ENCODE measurements at places on chromosomes 3 and 15.

GRCh38 chr15:40787344-40787841, 17.6 kb downstream of the C15orf62 start:
- peak; percentile 83 for DNase-seq

DNA sequence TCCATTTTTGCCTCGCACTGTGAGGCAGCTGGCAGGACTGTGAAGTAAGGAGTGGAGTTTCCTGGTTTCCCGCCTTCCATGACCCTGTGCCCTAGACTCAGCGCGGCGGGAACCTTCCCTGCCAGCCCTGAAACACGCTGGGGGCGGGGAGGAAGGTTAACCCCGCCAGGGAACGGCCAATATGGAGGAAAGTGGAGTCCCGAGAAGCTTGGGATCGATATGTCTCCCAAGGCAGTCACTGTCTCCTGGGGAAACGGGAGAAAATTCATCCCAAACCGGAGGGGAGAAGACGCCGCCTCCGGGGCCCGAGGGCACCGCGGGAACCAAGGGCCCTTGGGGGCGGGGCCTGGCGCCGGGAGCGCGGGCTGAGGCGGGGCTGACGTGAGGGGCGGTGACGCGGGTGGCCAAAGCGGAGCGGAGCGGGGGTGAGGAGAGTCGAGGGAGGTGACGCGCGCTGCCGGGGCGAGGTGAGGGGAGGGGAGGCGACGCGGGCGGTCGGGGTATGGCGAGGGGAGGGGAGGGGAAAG, at the start of gene HMCES:
HMCES (plus strand) TSS at position 432 of the 527 bp plus-strand sequence. CDS start 863 bp downstream, outside the sequence.
- DNase-seq, result peak; percentile 95

GRCh38 chr3:25589783-25590258, 74.9 kb downstream of the TOP2B start:
- DNase-seq, result no peak

GRCh38 chr3:169627073-169627472, 36.4 kb downstream of the MECOM start:
- DNase-seq, result no peak

DNA sequence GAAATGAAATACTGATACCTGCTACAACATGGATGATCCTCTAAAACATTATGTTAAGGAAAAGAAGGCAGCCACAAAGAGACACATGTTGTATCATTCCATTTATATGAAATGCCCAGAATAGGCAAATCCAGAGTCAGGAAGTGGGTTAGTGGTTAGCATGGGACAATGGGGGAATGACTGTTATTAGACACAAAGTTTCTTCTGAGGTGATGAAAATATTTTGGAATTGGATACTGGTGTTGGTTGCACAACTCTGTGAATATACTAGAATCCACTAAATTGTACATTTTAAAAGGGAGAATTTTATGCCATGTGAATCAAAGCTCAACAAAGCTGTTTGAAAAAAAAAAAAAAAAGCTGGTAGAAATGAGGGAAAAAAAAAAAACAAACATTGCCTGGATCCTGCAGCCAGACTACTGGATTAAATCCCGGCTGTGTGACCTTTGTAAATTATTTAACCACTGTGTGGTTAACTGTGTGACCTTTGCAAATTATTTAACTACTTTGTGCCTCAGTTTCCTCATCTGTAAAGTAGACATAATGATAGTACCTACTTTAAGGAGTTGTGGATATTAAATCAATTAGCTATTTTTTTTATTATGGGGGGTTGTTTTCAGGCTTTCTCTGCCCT, 75.6 kb upstream of the PRICKLE2 start:
- DNase-seq, result no peak

DNA sequence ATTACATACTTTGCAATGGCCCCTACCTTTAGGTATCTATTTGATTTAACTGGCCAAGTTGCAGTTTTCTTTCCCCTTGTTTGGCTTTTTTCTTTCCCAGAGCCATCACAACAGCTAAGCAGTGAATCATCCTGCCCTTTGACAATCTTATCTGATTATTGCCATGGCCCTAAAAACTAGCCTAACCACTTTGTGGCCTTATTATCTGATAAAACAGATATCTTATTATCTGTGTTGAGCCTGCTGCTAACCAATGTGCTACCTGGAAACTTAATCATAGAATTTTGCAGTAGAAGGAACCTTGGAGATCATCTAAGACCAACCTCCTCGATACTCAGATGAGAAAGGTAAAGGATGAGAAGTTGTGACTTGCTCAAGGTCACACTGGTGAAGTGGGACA, 37.1 kb downstream of the EIF4E3 start:
- DNase-seq, result no peak

GRCh38 chr3:126570103-126570541, 11.4 kb upstream of the C3orf22 start:
- no peak for DNase-seq

DNA sequence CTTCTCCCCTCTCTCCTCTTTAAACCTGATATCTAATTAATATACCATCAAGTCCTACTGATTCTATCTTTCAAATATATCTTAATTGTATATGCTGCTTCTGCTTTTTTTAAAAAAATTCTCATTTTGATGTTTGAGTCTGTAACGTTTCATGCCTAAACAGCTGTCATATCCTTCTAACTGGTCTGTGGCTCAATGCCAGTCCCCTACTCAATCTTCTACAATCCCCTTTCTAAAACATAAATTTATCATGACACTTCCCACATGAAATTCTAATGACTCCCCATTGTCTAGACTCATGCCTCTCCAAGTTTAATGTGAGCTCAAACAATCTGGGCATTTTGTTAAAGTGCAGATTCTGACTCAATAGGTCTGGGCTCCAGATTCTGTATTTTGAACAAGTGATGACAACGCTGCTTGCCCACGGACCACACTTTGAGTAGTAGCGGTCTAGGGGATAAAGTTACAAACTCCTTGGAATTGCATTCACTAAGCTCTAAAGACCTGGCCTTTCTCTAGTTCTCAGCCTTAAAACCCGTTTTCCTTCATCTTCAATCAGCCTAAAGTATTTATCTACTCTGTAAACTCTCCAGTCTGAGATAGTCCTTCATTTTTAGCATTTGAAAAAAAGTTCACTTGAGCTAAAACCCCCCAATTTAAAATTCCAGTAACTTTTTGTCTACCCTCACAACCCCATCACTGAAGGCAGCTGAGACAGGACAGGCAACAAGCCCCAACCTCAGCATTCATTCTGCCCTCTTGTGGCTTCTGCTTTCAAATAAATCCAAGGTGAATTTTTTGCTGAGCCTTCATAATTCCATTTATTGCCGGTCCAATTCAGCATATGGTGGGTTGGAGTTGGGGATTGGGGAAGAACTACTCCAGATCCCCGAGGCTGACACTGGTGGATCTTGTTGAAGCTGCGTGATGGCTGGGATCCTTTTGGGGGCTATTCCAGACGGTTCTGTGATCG, 88.1 kb upstream of the THRB start:
- DNase-seq, result no peak

DNA sequence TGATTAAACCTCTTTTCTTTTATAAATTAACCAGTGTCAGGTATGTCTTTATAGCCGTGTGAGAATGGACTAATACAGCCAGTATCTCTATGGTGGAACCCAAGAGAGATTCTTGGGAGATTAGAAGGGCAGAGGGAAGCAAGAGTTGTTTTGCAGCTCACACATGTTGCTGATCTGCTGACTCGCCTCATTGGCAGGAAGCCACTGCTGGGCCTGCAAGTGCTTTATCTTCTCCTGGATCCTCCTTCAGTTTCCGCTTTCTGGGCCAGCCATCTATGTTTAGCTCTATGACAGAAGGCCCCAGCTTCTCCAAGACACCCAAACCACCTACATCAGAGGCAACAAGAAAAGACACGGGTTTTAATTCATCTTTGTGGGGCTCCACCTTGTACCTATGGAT, 23.4 kb upstream of the GALNT15 start:
- DNase-seq, result no peak

DNA sequence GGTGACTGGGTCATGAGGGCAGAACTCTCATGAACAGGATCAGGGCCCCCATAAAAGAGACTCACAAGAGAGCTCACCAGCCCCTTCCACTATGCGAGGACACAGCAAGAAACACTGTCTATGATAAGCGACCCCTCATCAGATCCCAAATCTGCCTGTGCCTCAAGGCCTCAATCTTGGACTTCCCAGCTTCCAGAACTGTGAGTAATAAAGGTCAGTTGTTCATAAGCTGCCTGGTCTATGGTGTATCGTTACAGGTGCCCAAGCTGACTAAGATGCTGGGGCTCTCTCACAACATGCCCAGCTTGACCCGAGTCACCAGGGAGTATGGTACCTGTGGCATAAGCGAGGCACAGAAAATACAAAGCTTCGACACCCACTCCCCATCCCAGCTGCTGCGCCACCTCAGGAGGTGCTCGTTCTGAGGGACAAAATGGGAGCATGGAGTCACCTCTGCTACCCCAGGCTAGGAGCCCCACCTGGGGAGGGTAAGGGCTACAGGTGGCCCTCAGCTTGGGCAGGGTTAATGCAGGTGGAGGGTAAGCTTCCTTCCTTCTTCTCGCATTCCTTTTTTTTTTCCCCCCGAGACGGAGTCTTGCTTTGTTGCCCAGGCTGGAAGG, 234.1 kb downstream of the ADAMTS17 start:
- DNase-seq, result no peak

DNA sequence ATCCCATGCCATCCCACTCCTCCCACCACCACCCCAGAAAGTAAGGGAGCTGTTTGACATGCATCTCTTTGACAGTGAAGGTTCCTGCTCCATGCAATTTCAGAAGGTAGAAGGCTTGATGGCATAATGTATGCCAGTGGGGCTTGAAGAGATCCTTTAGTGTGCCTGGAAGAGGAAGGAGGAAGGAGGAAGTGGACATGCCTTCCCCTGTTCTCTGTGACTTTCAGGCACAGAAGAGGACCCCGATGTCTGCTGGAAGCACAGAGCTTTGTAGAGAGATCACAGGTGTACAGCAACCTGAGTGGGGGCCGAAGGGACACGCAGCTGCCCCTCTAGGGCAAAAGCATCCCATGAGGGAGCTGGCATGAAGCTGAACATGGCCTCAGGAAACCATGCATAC, 171.6 kb downstream of the CD47 start:
- no peak for DNase-seq

- no peak for DNase-seq
These were observed 68.2 kb downstream of the AAGAB start for GRCh38 chr15:67186226-67186649.

DNA sequence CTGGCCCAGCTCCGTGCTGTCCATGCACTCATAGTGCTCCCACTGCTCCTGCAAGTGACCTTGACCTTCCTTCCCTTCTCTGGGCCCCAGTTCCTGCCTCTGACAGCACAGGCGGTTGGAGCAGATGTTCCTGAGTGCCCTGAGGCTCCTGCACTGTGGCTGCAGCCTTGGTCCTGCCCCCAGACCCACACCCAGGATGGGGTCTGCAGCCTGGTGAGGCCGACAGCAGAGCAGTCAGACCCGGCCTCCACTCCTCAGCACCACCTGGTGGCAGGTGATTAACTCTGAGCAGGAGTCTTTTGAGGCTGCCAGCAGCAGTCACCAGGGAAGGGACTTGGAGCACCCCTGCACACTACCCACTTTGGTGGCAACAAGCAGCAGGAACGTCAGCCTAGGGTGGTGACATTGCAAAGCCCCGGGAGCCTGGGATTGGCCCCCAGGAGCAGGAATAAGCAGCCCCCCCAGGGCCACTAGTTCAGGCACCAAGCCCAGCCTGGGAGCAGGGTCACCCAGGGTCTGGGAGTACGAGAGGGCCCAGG, 64.6 kb downstream of the CYP11A1 start:
- peak; percentile 61 for DNase-seq

- no peak for DNase-seq
These were observed 12.4 kb downstream of the BMF start for GRCh38 chr15:40096094-40096891.

GRCh38 chr3:126516152-126516935, 1.2 kb downstream of the UROC1 start:
- no peak for DNase-seq

DNA sequence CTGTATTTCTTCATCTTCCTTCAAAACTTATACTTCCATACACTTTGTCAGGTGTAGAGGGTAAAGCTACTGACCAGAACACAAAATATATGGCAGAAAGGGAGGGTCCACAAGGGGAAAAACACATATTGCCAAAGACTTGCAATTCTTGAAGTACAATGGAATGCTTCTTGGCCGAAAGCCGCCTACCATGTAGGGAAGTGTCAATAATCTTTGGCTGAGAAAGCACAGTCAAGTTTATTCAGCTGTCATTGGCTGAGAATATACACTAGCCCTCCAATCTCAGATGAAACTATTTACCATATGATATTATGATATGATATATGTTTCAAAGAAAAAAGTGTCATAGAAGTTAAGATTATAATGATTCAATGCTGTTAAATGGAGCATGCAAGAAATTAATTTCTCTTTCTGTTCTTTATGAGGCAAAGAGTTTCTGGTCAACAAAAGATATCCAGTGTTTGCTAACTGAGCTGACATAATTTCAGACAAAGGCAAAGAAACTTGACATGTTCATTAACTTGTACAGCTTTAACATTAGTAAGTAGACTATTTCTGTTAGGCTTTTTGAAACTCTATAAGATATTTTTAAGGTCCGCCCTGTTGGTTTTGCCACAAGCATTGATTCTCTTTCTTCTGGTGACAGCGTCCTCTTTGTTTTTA, 89.0 kb upstream of the LPP start:
- no peak for DNase-seq

GRCh38 chr3:126539558-126540250, 15.7 kb downstream of the CHST13 start:
- DNase-seq, result no peak

DNA sequence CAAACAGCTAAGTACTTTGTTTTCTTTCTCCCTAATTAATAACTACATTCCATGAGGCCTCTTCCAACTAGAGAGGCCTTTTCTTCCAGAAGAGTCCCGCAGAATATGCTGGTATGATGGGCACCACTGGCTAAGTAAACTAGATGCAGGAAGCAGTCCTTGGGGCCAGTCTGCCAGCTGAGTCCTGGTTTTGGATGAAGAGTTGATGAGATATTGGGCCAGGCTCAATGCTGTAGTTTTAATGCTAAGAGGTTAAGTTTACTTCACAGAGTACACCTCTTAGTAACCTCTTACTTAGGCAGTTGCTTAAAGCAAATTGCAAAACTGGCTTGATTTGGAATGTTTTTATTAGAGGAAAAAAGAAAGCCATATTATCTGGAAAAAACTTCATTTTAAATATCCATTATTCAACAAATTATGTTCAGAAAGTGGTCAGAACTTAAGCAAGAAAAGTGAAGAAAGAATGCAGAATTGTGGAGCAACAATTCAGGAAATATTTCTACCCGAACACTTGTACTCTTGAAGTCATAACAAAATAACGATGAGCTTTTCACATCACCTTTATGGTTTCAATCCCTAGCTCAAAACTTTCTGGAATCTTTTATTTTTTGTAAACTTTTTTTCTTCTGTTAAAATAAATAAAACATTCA, 178.4 kb upstream of the CDIN1 start:
- DNase-seq, result no peak

- DNase-seq, result no peak
These were observed 880.2 kb upstream of the EPHA6 start for GRCh38 chr3:95934181-95934580.
